ENCODE measurements at places on chromosomes 12 and 14.

DNA sequence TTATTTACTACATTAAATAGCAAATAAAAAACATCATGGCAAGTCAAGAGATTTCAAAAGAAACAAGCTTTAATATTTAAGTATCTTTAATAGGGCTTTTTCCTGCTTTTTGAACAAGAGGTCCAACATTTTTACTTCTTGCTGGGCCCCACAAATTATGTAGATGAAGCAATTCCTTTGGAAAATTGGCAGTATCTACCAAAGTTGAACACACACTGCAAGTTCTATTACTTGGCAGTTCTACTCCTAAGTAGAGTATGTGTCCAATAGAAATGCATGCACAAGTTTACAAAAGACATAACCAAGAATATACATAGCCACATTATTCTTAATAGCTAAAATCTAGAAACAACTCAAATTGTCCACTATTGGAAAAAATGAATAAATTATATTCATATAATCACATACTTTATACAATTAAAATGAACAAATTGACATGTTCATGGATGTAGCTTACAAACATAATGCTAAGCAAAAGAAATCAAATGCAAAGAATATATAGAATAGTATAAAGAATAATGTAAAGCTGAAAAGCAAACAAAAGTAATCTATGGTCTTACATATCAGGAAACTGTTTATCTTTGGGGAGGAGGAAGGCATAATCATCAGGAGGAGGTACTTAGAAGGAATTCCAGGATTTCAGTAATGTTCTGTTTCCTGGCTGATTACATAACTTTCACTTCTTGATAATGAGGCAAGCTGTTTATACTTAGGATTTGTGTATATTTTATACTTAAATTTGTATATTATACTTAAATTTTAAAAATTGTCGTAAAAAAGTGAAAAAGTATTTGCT lies 6.5 kb upstream of the TMBIM4 start:
- no peak for DNase-seq

DNA sequence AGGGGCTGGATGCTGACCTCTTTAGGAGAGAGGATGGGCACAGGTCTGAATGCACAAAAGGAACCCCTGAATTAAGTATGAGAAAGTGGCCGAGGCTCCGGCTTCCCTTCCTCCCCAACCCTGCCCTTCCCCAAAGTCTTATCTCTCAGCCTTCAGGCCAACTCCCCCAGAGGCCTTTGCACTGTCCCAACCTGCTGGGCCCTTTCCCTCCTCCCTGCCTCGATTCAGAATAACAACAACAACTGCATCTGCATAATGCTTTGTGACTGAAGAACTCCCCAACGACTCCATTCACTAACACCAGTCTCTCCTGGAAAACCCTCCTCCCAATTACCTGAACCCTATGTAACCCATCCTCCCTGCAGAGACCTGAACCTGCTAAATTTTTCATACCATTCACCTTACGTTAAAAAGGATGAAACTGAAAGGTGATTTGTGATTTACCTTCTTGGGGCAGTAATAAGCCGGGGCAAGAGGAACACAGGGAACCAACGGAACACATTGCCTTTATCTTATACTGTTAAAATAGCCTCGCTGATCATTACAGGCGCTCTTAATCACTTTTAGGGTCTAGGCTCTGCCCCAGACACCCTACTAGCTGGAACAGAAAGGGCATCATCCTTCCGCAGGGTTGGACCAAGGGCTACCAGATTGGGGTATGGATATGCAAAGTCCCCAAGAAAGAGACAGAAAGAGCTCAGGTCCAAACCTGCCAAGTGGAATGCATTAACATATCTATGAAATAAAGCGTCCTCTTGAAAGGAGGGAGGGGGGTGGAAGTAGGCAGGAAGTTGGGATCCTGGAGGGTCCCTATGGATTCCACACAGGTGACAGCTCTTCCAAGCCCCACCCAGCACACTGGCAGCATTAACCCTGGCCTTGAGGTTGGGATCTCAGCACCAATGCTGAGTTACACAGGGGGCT lies 24.2 kb upstream of the FOXN3 start:
- DNase-seq: no peak

DNA sequence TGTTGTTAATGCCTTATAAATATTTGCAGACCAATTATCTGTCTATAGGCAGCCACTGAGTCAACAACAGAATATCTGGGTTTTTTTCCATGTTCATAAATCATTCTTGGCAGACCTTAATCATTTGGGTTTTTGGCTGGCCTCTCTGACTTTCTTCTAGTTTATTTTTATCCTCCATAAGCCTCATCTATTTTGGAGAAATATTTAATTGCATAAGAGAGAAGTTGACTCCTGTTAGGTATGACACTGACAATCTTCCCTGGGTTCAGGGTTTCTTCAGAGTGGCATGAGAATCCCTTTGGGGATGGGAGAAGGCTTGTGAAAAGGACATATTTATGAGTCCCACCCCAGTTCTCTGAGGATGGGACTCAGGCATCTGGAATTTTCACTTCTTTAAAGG lies 299.8 kb downstream of the NRXN3 start:
- no peak for DNase-seq

- peak; percentile 56 for DNase-seq
These were observed 15.6 kb downstream of the TSPAN9 start for GRCh38 chr12:3092764-3093163.

DNA sequence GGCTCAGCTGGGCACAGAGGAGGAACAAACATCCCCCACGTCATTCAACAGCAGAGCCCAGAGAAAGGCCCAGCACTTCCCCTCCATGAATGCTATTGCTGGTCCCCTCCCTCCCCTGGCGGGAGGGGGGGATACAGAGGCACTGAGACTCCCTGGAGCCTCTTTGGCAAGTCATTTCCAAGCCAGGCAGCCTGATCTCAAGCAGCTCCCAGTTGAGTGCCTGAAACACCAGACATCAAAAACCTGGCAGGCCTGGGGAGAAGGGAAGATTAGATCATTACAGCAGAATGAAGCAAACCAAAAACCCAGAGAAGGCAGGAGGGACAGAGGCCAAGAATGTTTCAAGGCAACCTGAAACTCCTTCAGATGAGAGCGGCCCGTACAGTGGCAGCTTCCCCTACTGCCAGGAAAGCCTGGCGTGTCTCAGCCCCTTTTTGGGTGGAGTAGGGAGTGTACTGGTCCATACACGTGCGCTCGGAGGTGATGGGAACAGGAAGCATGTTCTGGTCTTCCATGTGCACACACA lies 92.1 kb downstream of the LRRC74A start:
- peak; percentile 86 for DNase-seq

- DNase-seq: no peak
These were observed 65.4 kb upstream of the AMIGO2 start for GRCh38 chr12:47145188-47145587.

DNA sequence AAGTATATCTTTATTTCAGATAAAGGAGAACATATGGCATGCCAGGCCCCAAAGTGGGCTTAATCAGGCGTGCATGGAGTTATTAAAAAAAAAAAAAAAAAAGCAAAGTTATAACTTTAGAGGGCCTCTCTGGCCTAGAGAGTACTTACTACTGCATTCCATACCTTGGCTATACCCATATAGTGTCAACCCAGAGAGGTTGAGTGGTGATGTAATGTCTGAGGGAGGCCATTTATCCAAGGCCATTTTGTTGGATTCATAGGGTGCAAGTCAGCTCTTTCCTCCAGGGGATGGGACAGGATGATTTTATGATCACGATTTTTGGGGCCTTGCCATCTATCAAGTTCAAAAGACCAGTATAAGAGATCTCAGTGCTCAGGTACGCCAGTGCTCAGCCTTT lies 66.4 kb downstream of the DCAF5 start:
- no peak for DNase-seq

GRCh38 chr12:75831402-75831801 lies 200.2 kb downstream of the PHLDA1 start:
- no peak for DNase-seq

- DNase-seq: no peak
These were observed 1118.9 kb downstream of the VRK1 start for GRCh38 chr14:97916100-97916499.

DNA sequence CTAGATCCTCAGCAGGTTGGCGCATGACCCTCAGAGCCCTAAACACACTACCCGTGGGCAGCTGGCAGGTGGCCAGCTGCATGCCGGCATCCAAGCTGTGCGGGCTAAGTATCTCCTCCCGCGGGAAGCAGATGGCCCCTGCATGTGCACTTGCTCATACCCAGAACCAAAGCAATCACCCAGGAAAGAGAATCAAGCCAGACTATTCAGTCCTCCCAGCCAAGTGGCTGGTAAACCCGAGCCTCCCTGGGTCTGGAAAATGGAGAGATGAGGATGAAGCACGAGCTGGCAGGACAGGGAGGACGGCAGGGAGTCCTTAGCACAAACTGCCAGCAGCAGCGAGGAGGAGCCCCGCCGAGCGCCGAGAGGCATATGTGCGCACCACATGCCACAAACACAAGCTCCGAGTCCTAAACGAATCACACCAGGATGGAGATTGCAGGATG lies 139.7 kb downstream of the RIMBP2 start:
- no peak for DNase-seq

- no peak for DNase-seq
These were observed 3.3 kb downstream of the OR10AD1 start for GRCh38 chr12:48199774-48200221.

DNA sequence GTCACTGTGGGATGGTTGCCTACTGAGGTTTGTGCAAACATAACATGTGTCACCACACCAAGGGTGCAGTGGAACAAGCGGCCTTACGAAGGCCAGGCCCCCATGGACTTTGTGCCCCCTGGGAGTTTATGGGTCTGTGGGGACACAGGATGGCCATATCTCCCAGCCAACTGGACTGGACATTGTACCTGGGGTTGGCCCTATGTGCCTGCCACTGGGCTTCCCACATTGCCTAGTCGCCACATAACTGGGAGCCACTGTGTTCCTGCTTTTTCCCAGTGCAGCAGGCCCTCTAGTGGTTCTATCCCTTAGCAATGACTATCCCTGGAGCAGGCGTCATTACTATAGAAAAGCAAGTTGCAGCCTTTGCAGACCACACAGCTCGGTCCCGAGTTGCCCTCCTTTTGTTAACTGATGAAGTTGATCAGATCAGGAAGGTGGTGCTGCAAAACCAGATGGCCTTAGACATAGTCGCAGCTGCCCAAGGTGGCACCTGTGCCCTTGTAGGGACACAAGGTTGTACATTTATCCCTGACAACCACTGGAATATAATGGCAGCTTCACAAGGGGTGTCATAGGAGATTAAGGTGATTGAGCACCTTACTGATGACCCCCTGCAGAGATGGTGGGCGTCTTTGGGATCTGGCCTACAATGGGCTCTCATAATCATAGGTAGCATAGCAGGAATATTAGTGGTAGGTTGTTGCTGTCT lies 15.2 kb upstream of the RNASE12 start:
- no peak for DNase-seq

- DNase-seq: no peak
These were observed 48.6 kb upstream of the GTF2A1 start for GRCh38 chr14:81269100-81269978.

GRCh38 chr14:37586797-37587130 lies 8.3 kb downstream of the FOXA1 start:
- no peak for DNase-seq

DNA sequence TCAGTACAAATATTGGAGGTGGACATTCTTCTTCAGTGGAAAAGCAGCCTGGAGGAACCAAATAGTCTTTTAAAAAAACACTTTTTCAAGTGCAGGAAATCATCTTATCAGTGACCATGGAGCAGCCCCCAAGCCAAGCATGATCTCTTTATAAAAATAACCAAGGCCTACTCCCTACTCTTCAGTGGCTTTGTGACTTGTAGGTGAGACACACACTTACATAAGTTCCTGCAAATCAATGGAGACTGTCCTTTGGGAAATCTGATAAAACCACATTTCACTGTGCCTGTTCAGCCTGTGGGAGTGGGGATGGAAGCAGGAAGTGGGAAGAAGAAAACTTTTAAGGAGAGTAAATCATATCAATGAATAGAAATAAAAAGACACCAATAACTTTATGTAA lies 56.3 kb downstream of the MBIP start:
- DNase-seq: no peak

GRCh38 chr12:120933786-120934185 lies 29.6 kb upstream of the SPPL3 start:
- no peak for DNase-seq

- DNase-seq: no peak
These were observed 78.7 kb downstream of the FSCB start for GRCh38 chr14:44428231-44428945.

DNA sequence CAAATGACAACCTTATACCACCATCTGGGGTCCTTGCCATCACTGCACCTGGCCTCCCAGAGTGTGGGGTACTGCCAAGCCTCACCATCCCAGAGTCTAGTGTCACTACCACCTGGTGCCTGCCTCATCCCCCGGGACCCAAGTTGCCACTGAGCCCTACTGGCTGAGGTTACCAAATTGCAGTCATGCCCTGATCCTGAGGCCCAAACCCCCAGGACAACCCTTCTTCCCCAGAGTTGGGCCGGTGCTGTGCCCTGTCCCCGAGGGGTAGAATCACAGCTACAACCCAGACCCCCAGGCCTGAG lies 8.4 kb upstream of the SFSWAP start:
- DNase-seq: no peak
